Vagina (tissue), 2 donors: ENCODE measurements at places on chromosomes 2 and 18.

GRCh38 chr18:48037481-48038271 is 107.2 kb upstream of the SMAD2 start:
- DNase-seq = no peak

GRCh38 chr2:197075754-197076337 is 149.3 kb upstream of the PGAP1 start:
- no peak for DNase-seq

DNA sequence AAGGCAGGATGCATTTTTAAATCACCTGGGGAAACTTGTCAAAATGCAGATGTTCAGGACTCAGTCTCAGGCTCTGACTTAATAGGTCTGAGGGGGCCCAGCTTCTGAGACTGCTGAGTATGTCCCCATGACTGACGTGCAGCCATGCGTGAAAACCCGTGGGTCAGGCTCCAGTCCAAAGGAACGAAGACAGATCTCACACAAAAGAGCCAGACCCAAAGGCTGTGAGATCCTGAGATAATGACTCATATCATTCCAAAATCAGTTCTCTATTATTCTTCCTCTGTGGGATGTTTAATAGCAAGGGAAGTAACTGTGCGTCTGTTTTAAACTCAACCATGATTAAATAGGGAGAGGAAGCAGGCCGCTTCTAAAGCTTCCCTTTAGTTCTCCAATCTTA is 107.4 kb upstream of the ACAA2 start:
- no peak for DNase-seq

DNA sequence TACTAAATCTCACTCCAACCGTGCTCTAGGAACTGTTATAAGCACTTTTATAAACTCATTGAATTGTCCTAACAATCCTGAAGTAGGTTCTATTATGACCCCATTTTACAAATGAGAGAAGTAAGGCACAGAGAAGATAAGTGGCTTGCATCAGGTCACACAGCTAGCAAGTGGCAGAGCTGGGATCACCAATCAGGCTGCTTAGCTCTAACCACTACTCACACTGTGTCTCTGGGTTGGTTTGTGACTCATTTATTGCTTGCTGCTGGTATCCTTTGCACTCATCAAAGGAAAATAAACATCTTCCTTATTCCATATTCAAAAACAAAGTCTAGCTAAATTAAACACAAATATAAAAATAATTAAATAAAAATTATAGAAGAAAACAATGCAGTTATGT is 42.5 kb upstream of the IL1R2 start:
- DNase-seq = no peak

- no peak for DNase-seq
These were observed 65.1 kb upstream of the GPR45 start for GRCh38 chr2:105176429-105176828.

- no peak for DNase-seq
These were observed 7.0 kb upstream of the NDUFV2 start for GRCh38 chr18:9095297-9096006.

- no peak for DNase-seq
These were observed 1.4 kb downstream of the ITPRID2 start for GRCh38 chr2:181892799-181893435.

DNA sequence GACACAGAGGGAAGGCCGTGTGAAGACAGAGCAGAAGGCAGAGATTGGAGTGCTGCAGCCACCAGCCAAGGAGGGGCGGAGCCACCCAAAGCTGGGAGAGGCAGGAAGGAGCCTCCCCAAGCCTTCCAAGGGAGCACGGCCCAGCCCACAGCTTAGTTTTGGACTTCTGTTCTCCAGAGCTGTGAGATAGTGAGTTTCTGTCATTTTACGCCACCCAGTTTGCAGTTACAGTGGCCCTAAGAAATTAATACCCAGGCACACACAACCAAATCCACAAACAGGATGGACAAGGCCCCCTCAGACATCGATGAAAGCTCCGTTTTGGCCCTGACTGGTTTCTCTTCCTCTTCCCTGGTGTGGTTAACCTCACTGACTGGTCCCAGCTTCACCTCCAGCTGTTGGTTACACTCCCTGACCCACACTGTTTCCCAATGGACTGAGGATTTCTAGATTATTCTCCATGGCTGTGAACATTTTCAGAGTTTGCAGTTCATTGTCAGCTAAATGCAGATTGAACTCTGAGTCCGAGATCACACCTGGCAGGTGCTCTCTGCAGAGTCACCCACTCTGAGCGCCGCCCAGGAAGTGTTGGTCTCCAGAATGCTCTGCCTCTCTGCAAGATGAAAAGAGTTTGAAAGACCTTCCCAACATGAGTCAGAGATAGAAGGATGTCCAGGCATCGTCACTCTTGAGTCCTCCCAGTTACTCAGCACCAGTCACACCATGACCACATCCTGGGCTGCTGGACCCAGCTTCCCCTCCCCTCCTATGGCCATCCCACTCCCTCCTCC is 100.2 kb downstream of the TWIST2 start:
- peak; percentile 49 for DNase-seq

GRCh38 chr2:71610671-71611070 is 157.3 kb downstream of the DYSF start:
- DNase-seq = peak; percentile 82

- peak; percentile 83 for DNase-seq
These were observed 107.1 kb downstream of the TWIST2 start for GRCh38 chr2:238954841-238955591.

DNA sequence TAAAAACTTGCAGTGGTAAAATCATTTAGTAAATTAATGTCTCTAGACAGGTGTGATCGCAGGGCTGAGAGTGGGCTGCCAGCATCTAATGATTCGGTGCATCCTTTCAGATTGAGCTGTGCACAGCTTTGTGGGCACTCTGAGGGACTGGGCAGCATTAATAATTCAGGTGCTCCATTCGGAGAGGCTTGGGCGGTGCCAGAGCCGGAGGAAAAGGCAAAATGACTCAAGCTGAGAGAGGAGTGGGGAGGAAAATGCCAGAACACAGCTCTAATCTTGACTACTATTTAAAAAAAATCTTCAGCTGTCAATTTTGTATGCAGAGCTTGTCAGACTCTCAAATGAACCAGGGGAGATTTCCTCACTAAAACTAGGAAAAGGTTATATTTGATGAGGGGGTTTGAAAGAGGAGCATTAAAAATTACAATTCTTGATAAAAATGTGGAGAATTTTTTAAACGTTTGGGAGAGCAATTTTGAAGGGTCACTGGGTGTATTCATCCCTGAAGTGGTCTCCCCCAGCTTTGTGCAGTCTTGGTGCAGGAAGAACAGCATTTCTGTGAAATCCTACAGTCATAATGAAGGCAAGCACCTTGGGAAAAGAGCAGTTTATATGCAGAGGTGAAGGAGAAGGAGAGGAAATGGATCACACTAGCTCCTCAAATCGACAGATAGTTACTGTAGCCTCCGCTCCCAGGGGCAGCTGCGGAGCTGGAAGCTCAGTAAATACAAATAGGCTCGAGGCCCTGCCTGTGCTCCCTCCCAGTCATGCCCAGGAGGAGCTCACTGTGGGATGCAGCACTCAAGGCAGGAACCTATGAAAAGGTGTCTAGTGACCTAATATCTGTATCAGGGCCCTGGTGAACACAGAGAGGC is 535.4 kb upstream of the RAB6C start:
- no peak for DNase-seq

DNA sequence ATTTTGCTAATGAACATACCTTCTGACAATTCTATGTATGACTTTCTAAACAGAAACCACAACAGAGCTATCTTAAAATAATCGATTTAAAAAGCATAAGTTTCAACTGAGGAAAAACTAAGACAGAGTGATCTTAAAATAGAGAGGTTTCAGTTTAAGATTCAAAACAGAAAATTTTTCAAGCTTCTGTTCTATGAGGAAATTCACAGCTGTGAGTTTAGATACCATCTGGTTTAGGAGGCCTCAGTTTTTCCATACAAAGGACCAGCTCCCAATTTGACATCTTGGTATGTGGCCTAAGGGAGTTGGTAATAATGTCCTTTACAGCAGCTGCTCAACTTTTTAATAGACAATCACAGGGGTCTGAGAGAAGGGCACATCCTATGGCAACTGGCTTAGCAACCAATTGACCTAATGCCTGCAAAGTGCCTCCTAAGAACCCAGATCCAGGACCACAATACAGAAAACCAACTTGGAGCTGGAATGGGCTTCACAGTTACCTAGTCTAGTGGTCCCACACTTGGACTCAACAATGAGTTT is 39.7 kb downstream of the MDH1 start:
- DNase-seq = no peak
